ENCODE measurements at places on chromosomes 11 and 22. TPM values are rescaled to one million over a fixed set of nuclear protein-coding genes. Genes with fewer than 3 reads are reported as not detected.

Gene POLA2
- 57.3 TPM for total RNA-seq

Gene PTPRCAP
- 371 TPM for total RNA-seq

Gene FOLR1
- total RNA-seq: not detected

Gene SAA4
- not detected for total RNA-seq

Gene GTSE1
- 64.9 TPM for total RNA-seq

Gene UCP3
- total RNA-seq: 4.1 TPM

Gene CELF1
- total RNA-seq: 113 TPM

Gene DSCAML1
- total RNA-seq: 1.4 TPM

Gene RTCB
- 57.2 TPM for total RNA-seq

Gene PKP3
- total RNA-seq: 0.45 TPM

Gene NXPE1
- total RNA-seq: not detected

Gene KDM4E
- not detected for total RNA-seq

Gene OR51F1
- not detected for total RNA-seq

Gene NEU3
- total RNA-seq: 17.3 TPM

Gene OR5A1
- total RNA-seq: not detected

Gene MFRP
- total RNA-seq: not detected

Gene MAPK12
- 3.1 TPM for total RNA-seq

Gene TEX12
- total RNA-seq: 0.40 TPM

Gene GLYAT
- total RNA-seq: not detected

Gene KDM4D
- 1.7 TPM for total RNA-seq

Gene CRYBB3
- total RNA-seq: 0.71 TPM

Gene IFITM10
- total RNA-seq: 1.3 TPM

Gene PLEKHA7
- total RNA-seq: 1.2 TPM

Gene EHF
- total RNA-seq: not detected

Gene OR52I2
- total RNA-seq: not detected

Gene SSTR3
- total RNA-seq: 11.3 TPM

Gene MIOX
- total RNA-seq: not detected

Gene POGLUT3
- total RNA-seq: 25.1 TPM

Gene DGCR6
- total RNA-seq: 2.9 TPM

Gene NLRP10
- total RNA-seq: not detected

Data from activated naive CD8-positive, alpha-beta T cell treated with anti-CD3 and anti-CD28 coated beads, Interleukin-2, amount 10 ng/mL, durations not matched to agents 7 days and 5 days (primary cell).